Right cardiac atrium (tissue), 5 donors: ENCODE measurements at places on chromosomes 6 and 20. TPM values are rescaled to one million over a fixed set of nuclear protein-coding genes. Genes with fewer than 3 reads are reported as not detected.

RAET1G gene
- polyA plus RNA-seq: 0.20 TPM

POM121L2 gene
- polyA plus RNA-seq: not detected

MGME1 gene
- polyA plus RNA-seq: 10.9 TPM

LYRM2 gene
- polyA plus RNA-seq: 25.9 TPM

NKX2-2 gene
- not detected for polyA plus RNA-seq

RREB1 gene
- polyA plus RNA-seq: 7.8 TPM

MOXD1 gene
- 1.2 TPM for polyA plus RNA-seq

CALHM4 gene
- polyA plus RNA-seq: 0.20 TPM

KCNK16 gene
- not detected for polyA plus RNA-seq

FRMD1 gene
- 0.07 TPM for polyA plus RNA-seq

IGF2R gene
- polyA plus RNA-seq: 19.6 TPM

TMEM200A gene
- polyA plus RNA-seq: 0.27 TPM

CFAP61 gene
- 0.11 TPM for polyA plus RNA-seq

XKR7 gene
- polyA plus RNA-seq: under 0.01 TPM

STX11 gene
- polyA plus RNA-seq: 4.9 TPM

SLC22A16 gene
- not detected for polyA plus RNA-seq

PDE7B gene
- 2.9 TPM for polyA plus RNA-seq

MRPS18B gene
- polyA plus RNA-seq: 97.6 TPM

CST2 gene
- not detected for polyA plus RNA-seq

HMGN3 gene
- 246 TPM for polyA plus RNA-seq

TRIM10 gene
- polyA plus RNA-seq: not detected

PGBD1 gene
- 2.3 TPM for polyA plus RNA-seq

SNAI1 gene
- polyA plus RNA-seq: 8.4 TPM
